Stimulated activated CD8-positive, alpha-beta memory T cell treated with anti-CD3 and anti-CD28 coated beads, Interleukin-15, amount 100 ng/mL, for 24 hours (primary cell): ENCODE measurements at places on chromosomes 2 and 18.

- no peak for DNase-seq
These were observed 34.9 kb upstream of the MAT2A start for GRCh38 chr2:85503851-85504777.

GRCh38 chr2:129233751-129234406 lies 745.6 kb upstream of the RAB6C start:
- no peak for DNase-seq

GRCh38 chr2:197307236-197307932 lies 3.2 kb downstream of the ANKRD44 start:
- DNase-seq, result no peak

DNA sequence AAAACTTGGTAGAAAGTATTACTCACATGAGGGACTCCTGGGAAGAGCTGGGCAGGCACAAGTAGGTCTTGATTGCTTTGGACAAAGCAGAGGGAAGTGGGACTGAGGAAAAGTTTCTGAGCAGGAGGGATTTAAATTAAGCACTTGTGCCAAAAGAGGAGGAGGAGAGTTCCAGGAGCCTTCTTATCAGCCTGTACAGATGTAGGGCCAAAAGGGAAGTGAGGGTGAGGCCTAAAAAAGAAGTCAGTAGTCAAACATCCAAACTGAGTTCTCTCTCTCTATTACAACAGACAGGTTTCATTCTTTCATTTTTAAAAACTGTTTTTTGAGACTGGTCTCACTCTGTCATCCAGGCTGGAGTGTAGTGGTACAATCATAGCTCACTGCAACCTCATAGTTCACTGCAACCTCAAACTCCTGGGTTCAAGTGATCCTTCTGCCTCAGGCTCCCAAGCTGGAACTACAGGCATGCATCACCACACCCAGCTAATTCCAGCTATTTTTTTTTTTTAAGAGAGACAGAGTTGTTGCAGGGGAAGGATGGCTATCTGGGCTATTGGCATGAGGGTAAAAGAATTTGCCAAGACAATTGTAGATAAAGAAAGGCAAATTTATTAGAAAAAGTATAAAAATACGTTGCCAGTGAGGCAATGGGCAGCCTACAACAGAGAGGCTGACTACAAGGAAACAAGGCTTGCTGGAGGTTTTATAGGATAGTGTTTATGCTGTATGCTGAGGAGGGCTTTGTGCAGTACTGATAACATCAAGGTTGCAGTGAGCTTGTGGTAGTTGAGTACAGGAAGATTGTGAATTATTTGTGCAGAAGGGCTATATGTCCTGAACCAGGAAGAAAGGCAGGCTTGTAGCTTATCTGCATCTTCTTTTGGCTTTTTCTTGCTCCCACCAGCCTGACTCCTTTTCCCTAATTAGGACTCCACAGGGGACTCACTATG lies 29.0 kb downstream of the CFAP210 start:
- no peak for DNase-seq

DNA sequence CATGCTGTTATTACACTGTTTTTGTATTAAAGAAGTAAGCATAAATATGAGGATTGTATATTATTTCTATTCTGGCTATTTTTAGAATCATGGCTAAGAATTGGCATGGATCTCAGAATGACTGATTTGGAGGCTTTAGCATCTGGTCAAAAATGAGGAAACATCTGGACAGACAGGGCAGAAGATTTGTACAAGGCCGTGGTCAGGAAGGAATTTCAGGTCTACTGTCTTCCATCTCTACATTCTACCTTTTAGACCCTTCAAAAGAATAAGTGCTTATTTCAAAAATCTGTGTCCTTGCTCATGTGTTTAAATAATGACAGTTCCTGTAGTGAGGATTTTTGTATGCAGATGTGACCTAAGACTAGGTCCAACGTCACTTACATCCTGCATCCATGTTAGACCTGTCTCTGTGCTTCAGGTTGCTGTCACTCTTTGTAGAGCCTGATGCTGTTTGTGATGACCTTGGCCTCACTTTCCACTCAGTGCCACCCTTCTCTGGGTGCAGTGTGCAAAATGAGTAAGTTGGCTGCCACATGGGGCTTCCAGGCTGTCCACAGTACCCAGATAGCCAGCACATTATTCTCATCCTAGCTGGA lies 54.7 kb upstream of the B3GNT2 start:
- DNase-seq, result no peak

- no peak for DNase-seq
These were observed 78.3 kb downstream of the SMAD4 start for GRCh38 chr18:51108330-51108729.

- DNase-seq, result no peak
These were observed 318.9 kb upstream of the TRIB2 start for GRCh38 chr2:12397854-12398253.

GRCh38 chr2:121237336-121237979 lies 47.5 kb downstream of the TFCP2L1 start:
- DNase-seq, result no peak

- DNase-seq, result no peak
These were observed 15.0 kb upstream of the POLI start for GRCh38 chr18:54254265-54254758.

DNA sequence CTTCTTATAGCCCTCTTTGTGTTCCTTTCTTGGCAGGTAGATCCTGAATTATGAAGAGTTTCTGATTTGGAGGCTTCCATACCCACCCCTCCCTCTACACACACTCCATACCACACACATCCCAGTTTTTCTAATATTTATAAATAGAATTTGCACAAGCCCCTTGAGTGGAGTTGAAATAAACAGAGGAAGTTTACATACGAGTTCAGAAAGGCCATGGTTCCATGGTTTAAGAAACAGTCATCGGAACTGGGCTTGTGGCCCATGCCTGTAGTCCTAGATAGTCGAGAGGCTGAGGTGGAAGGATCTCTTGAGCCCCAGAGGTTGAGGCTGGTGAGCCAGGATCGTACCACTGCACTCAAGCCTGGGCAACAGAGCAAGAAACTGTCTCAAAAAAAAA lies 62.7 kb upstream of the TANC1 start:
- no peak for DNase-seq

- no peak for DNase-seq
These were observed 7.3 kb downstream of the FOSL2 start for GRCh38 chr2:28399956-28400355.

GRCh38 chr2:199378948-199379650 lies 78.6 kb downstream of the SATB2 start:
- no peak for DNase-seq

DNA sequence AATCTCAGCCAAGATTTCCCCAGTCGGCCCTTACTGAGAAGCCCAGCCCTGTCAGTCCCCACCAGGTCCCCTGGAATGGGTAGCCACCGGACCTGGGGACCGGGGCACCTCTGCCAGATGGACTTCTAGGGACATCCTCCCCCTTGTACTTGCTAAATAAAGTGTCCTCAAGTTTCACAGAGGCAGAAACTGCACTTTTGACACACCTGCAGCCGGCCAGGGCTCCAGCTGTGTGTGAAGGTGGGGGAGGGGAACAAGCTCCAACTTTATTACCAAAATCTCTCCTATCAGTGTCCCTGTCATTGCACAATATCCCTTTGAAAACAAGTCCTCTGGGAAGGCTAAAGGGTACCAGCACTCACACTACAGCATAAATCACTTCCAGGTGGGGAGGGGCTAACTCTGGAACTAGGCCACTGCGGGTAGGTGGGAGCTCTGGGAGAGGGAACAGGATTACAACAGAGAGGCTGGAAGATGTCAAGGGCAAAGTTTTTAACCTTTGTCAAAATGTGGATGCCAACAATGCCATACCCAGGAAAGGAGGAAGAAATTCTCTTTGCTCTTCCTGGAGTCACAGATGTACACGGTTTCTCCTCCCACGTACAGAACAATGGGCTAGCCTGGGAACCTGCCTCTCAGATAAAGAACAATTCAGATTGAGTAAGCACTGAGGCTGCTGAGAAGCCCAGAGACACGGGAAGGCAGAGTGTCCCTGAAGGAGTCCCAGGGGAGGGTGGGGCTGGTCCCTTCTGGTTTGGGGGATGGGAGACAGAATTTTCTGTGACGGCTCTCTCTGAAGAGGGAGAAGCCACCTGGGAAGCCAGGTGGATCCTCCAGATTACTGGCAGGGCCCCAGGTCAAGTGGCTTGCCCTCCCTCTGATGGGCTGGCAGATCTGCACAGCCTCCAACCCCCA lies 11.0 kb downstream of the SDC1 start:
- no peak for DNase-seq

DNA sequence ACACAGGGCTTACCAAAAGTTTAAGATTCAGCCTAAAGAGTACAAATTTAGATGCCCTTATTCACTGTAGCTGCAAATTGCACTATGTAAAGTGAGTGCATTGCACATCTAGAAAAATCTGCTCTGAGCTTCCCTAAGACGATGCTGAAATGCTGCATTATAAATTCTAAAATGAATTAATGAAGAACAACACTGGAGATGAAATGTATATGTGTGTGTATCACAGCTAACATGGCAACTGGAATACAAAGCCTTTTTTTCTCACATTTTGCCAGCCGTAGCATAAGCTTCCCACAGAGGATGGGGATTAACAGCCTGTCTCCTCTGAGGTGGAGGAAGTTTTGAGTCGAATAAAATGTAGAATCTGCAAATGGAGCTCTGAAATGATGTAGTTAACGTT lies 338.3 kb upstream of the ZEB2 start:
- DNase-seq, result no peak

DNA sequence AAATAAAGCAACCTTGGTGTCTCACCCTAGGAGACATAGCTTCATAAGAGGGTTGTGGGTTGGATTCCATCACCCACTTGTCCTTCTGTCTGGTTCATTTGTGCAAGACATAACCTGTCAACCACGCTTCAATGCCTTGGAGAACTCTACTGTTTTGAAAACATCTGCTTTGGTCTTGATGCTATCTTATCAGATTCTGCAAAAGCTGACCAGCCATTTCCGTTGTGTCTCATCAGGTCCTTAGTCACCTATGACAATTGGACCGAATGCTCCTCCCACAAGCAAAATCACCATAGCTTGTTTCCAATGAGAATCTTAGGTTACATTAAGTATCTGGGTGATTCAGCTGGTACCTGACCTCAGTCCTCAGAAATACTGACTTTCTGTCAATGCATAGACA lies 35.4 kb downstream of the STAT4 start:
- DNase-seq, result no peak

DNA sequence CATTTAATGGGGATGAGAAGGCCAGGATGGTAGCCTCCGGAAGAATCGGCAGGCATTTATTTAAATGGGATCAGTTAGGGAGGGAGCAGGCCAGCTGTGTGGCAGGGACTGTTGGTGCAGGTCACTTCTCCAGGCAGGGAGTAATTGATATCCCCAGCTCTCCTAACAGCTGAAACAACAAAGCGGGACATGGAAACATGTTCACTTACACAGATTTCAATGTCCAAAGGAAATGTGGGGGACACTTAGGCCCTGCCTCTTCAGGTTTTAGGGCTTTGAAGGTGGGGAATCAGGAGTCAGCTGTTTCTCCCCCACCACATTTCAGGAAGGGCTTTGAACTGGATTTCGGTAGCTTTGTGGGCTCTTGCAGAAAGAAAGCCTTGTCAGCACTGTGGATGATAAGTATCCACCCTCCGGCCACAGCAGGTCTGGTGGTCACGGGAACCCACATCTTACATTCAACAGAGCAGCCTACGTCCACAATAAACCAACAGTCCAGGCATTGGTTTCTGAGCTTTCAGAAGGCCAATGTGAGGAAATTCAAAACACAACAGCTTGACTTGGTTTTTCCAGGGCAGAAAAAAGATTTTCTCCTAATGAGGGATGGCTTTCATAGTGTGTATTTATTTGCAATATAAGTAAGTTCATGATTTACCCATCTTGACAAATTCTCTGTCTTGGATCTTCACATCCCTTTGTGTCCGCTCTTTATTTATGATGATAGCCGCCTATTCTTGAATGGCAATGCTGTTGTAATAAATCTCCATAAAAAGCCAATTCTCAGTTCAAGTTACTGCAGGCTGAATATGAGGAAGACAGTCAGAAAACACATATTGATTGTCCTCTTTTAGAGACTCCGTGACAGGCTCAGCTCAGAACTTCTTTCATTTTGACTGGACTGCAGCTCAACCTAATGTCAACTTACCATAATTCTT lies 96.6 kb upstream of the NRP2 start:
- DNase-seq, result no peak

GRCh38 chr2:101150306-101151145 lies 656 bp downstream of the TBC1D8 start:
- no peak for DNase-seq

GRCh38 chr2:50448556-50448955 lies 583.4 kb downstream of the NRXN1 start:
- DNase-seq, result no peak

DNA sequence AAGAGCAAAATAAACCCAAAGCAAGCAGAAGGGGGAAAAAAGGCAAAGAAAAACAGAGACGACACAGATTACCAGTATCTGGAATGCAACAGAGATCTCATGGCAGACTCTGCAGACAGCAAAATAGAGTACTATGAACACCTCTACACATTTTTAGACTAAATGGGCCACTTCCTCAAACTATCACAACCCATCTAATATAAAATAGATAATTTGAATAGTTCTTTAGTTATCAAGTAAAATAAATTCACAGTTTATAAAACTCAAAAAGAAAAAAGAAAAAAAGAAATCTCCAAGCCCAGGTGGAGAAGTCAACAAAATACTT lies 16.6 kb downstream of the SESTD1 start:
- DNase-seq, result no peak

- DNase-seq, result no peak
These were observed 181.5 kb upstream of the ZFP36L2 start for GRCh38 chr2:43407935-43408334.

DNA sequence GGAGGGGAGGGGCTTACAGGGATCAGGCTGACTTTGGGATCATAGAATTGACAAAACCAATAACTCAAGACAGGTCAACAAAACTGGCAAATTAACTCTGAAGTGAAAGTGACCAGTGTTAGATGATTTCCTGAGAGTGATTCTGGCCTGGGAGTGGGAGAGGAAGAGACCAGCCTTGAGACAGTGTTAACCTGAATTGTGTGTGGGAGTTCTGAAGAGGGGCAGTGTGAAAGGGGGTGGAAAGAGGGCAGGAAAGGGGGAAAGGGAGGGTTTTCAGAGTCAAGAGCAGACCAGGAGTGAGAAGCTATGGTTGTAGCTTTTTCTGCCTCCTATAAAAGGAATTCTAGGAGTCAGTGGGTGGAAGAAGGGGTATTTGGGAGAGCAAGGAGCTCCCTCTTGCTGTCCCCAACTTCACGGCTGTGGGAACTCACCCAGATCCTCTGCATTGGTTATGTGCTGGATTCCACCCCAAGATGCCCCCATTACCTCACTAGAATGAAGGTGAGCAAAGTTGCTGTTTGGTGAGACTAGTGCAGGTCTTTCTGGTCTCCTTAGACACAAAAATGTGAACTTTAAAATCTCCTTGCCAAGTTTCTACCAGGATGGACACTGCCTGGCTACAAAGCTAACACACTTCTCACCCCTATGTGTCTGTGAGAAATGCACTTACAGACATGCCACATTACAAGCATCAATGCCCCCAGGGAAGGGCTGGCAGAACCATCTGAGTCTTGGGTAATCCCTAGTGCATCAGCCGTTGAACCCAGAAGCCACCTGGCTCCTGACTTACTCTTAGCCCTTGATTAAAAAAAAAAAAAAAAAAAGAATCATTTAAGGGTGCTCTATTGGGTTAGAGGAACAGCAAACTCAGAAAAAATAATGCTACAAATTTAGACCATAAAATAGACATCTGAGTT lies 61.6 kb downstream of the BMP10 start:
- DNase-seq, result no peak
